ENCODE measurements at places on chromosomes 13 and 19.

DNA sequence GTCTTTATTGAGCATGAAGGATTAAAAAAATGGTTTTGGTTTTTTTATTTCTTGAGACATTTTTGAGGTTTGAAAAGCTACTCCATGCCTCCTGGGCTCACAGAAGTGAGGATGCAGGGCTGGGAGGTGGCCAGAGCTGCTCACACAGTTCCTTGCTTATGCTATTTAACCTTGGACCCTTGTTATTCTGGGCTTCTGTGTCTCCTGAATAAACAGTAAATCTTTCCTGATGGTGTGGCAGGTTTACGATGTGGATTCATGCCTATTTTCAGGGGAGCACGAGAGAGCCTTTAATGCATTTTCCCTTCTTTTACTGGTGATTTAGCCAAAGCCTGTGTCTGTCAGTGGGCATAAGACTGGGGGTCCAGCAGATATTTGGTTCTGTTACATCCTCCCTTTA lies 34.3 kb upstream of the PCDH8 start:
- no peak for DNase-seq

- DNase-seq = no peak
Measured at GRCh38 chr13:90519157-90519556, 828.3 kb upstream of the MIR17HG start.

- no peak for DNase-seq
Measured at GRCh38 chr13:73365252-73365651, 306.4 kb downstream of the KLF5 start.

DNA sequence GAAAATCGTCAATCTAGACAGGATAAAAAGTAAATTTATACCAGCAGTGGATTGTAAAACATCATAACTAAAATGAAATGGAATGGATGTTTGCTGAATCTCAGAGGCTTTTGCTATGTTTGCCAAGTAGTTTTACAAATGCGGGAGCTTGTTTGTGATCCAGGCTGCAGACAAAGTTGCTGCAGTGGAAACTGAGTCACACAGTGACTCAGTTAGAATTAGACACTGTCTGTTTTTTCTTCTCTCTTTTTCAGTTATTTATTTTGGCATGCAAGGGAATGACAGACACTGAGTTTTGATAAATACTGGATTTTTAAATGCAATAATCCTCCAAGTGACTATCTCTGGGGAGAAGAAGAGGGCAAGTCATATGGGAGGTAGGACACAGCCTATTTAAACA lies 4.6 kb upstream of the PNMA8A start:
- DNase-seq = no peak

DNA sequence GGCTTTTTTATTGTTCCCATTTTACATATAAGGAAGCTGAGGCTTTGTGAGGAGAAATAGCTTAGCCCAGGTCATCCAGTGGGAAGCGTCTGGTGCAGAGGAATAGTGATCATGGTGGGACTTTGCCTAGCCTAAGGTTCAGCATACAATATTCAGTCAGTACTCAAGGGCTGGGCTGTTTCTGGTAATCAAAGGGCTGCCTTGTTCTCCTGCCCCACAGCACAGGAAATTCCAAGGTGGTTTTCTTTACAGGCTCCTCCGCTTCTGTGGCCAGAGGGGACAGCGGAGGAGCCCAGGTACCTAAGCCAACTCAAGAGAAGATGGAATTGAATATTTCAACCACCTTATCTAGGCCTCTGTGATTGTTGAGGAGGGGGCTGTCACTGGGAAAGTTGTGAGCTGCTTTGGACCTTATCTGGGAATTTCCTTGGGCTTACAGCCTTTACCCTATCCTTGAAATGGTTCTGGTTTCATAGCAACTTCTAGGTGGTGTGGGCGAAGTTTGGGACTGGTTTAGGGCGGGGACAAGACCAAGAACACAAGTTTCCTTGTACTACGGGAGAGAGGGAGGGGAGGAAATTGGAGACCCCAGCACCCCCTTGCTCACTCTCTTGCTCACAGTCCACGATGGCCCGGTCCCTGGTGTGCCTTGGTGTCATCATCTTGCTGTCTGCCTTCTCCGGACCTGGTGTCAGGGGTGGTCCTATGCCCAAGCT lies at the start of gene MIA:
Gene MIA (plus strand): TSS at position 606 of the 716 bp plus-strand sequence. CDS start 22 bp downstream, at position 628.
- DNase-seq = no peak

- no peak for DNase-seq
Measured at GRCh38 chr19:46411088-46411924, 2.1 kb downstream of the CCDC8 start.

DNA sequence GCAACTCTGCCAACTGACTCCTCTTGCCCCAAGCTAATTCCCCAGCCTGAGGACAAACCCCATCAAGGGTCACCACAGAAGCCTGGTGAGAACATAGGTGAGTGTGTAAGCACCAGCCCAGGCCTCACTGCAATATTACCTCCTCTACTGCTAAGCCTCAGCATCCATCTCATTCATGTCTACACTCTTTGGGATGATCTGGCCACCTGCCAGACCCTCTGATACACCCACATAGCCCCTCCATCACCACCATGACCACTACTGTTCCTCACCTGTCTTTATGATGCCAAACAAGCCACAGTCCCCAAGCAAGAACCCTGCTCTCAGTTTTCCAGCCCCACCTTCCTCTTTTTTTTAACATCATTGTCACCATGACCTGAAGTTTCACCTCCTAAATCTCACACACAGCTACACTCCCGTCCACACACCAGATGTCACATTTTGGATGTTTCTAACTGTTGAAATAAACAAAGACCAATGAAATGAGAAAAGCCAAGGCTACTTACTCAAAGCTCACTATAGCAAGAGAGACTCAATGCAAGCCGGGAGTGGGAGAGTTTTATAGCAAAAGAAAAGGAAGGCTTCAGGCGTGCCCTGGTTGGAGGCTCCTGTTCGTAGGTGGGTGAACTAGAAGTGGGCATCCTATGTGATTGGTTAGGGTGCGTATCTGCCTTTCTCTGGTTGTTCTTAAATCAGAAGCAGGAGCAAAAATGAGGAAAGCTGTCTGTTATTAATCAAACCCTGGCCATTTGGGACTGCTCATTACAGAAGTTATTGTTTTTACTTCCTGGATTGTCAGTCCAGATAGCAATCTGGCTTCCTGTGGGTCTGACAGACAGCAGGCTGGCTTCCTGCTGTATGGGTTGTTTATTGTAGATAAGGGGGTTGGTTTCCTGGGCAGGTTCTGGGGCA lies 2.0 kb downstream of the ZNF792 start:
- DNase-seq = peak; percentile 94

GRCh38 chr19:14023404-14024235 lies 4.3 kb upstream of the RLN3 start:
- peak; percentile 81 for DNase-seq

GRCh38 chr19:36572593-36573019 lies 486 bp downstream of the ZNF529 start:
- no peak for DNase-seq

GRCh38 chr13:98985591-98985990 lies 7.7 kb upstream of the DOCK9 start:
- no peak for DNase-seq

GRCh38 chr13:60957816-60958215 lies 457.8 kb downstream of the PCDH20 start:
- DNase-seq = no peak

DNA sequence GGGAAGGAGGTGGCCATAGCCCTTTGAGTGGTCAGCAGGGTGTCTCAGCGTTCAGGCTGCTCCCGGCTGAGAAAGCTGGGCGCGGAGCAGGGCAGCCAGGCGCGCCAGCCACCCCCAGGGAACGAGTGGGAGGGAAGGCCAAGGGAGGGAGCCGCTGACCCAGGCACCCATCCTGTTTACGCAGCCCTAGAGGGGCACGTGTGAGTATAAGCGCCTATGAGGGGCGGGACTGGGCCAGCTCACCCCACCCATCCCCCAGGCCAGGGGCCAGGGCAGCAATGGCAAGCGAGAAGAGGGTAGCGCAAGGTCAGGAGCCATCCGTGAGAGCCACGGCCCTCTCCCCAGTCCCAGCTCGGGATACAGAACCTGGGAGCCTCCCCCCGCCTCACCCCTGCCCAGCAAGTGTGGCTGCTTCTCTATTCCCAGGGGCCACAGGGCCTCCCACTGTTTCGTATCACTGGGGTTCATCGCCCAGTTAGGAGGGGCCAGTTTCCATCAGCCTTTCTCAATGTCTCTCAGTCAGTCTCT lies 897 bp upstream of the DMKN start:
- DNase-seq = no peak

DNA sequence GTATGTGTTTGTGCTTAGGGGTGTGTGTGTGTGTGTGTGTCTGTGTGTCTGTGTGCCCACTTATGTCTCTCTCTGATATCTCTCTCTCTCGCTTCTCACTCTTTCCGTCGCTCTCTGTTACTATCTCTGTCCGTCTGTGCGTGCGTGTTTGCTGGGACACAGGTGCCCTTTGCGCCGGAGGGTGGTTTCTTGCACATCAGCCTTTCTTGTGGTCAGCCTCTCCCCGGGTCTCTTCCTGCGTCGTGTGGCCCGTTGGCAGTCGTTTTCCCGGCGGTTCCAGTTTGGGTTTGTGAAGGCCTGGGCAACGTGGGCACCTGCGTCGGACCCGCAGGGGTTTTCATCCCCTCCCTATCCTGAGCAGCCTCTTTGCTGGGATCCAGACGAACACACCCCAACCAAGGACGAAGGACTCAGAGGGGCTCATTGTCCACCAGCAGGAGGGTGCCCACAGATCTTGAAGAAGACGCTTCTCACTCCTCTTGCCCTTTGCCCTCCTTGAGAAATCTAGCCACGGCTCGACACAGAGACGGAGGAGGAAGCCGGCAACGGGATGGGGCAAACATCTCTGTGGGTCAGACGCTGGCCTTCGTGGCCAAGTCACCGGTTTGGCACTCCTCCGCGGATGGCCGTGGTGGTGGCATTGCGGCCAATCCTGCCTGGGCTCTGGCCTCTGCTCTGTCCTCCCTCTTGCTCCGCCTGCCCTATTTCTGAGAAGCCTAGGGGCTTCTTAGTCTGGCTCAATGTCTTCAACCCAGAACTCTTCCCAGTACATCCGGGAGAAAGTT lies 52.3 kb downstream of the ZNF146 start:
- no peak for DNase-seq

GRCh38 chr19:52648336-52649016 lies 10.3 kb upstream of the ZNF83 start:
- DNase-seq = no peak

GRCh38 chr13:75760131-75761021 lies 124.2 kb downstream of the LMO7 start:
- no peak for DNase-seq

DNA sequence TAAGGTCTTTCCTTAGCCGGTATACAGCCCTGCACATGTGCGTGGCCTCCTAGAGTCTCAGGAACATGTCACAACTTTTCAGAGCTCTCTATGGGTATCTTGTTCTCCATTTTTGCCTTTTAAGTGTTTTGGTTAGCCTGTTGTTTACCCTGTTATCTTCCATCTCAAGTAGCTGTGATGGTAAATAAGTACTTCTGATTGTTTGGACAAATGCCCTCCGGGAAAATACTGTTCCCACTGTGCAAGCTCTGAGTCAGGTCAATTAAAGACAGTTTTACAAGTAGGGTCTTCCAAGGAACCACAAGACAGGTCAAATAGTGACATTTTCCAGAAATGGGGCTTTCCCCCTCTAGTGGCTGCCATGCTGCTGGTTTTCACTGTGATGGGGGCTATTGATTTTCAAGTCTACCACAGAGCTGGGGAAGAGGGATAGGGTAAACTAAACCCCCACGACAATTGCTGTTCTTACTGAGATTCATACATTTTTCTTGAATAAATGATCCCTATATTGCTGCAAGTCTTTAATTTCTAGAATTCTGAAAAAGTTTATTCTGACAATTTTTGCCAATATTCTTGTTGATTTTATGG lies 109.5 kb downstream of the TM9SF2 start:
- DNase-seq = no peak

DNA sequence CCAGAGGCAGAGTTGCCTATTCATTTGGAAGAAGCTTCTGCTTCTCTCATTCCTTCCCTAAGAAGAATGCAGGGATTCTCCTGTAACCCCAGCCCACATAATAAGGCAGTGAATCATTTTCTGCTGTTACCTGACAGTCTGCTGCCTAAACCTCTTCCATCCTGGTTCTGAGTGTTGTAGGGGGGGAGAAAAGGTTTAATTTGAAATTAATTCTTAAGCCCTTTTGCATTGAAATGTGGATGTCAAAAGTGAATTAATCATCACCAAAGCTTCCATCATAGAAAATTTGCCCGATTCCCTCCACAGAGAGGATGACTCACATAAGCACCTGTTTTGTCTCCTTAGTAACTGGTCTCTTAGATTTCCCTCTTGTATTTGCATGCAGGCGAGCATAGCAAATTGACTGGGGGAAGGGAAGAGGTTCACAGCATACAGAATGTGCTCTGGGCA lies 146.7 kb upstream of the FNDC3A start:
- no peak for DNase-seq

DNA sequence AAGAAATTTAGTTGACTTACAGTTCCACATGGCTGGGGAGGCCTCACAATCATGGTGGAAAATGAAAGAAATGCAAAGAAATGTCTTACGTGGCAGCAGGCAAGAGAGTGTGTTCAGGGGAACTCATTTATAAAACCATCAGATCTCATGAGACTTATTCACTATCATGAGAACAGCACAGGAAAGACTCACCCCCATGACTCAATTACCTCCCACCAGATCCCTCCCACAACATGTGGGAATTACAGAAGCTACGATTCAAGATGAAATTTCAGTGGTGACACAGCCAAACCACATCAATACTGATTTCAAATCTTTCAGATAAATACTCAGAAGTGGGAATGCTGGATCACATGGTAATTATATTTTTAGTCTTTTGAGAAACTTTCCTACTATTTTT lies 1357.9 kb downstream of the SLITRK5 start:
- DNase-seq = no peak

GRCh38 chr13:57123681-57124080 lies 17.0 kb upstream of the PRR20A start:
- no peak for DNase-seq

DNA sequence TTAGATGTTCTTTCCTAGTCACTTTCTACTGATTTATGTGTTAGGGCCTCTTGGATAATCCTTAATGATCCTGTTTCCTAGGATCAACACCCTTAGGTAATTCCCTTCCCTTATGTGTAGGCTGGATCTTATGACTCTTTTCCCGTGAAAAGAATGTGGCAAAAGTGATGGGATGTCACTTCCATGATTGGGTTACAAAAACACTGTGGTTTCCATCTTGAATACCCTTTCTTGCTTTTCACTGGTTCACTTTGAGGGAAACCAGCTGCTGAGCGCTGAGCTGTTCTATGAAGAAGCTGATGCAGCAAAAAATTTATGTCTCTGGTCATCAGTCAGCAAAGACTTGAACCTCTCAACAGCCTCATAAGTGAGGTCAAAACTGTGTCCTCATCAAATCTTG lies 609.4 kb downstream of the OLFM4 start:
- DNase-seq = no peak

DNA sequence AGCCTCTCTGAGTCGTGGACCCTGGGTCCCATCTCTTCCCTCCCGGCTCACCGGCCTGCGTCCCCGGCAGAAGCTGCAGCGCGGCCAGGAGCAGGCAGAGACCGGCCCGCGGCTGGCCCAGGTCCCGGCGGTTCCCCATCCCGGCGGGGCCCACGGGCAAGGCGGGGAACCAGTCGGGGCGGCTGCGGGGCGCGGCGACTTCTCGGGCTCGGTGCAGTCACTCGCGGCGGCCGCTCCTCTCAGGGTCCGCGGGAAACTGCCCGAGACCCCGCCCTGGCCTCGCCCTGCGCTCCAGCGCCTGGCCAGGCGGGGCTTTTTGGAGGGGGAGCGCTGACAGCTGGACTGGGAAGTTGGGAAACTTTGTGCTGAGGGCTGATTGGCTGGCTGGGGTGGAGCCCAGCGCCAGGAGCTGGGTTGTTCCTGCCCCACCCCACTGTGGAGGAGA lies at the start of gene COL5A3:
Gene COL5A3 (minus strand): TSS at position 258 of the 445 bp plus-strand sequence. CDS start 119 bp downstream, at position 139.
- no peak for DNase-seq

Measured in KBM-7 (cell line).